ENCODE measurements at places on chromosomes 2 and 18. TPM values are rescaled to one million over a fixed set of nuclear protein-coding genes. Genes with fewer than 3 reads are reported as not detected.

DNA sequence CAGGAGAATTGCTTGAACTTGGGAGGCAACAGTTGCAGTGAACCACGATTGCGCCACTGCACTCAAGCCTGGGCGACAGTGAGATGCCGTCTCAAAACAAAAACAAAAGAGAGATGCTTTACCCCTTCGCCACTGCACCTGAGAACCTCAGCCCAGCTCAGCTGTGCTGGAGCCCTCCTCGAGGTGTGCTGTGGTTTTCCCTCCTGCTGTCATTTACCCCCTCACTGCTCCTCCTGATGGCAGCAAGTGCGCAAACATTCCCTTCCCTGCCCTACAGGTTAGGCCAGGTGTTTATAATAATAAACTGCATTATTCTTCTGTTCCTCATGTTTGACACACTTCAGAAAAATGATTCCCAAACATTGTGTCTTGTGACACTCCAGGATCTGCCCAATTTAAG is 8.4 kb downstream of the FBXO36 start:
- DNase-seq, result no peak

- DNase-seq, result no peak
These were observed 292.9 kb upstream of the CCDC68 start for GRCh38 chr18:55252053-55252675.

Gene ACADL
- total RNA-seq, result 1.3 TPM

DNA sequence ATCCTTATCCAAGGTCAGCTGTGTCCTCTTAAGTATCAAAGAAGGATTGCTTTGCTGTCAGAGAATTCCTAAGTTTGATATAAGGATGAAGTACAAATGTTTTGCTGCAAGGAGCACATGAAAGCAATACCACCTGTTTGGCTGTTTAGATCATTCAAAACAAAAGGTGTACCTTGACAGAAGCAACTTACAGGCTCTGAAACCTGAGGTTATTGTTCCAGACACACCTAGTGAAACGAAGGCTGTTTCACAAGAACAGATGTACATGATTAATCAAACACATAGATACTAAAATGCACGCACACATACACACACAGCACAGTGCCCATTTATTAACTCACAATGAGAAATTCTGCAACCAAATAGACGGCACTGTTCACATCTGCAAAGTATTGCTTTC is 166.2 kb downstream of the RBM43 start:
- DNase-seq, result no peak

GRCh38 chr2:31889044-31889443 is 121.8 kb downstream of the MEMO1 start:
- no peak for DNase-seq

- no peak for DNase-seq
These were observed 125.6 kb downstream of the NCOA1 start for GRCh38 chr2:24616616-24617015.

Gene C1GALT1C1L
- total RNA-seq, result 0.66 TPM

GRCh38 chr18:62959481-62959880 is 244.1 kb downstream of the PHLPP1 start:
- DNase-seq, result no peak

Gene ANKRD30B
- total RNA-seq, result not detected

DNA sequence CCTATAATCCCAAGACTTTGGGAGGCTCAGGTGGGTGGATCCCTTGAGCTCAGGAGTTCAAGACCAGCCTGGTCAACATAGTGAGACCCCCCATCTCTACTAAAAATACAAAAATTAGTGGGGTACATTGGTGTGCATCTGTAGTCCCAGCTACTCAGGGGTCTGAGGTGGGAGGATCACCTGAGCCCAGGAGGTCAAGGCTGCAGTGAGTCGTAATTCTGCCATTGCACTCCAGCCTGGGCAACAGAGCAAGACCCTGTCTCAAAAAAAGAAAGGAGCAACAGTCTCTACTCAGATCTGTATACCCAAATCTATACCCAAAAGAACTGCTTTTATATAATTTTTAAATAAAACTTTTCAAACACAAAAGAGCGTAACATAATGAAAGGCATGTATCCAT is 5.5 kb upstream of the HSBP1L1 start:
- no peak for DNase-seq

GRCh38 chr2:238302087-238302486 is 13.7 kb upstream of the PER2 start:
- DNase-seq, result no peak

GRCh38 chr2:136874258-136874657 is 108.9 kb downstream of the THSD7B start:
- no peak for DNase-seq

- DNase-seq, result no peak
These were observed 25.5 kb downstream of the CCDC141 start for GRCh38 chr2:179024445-179024844.

DNA sequence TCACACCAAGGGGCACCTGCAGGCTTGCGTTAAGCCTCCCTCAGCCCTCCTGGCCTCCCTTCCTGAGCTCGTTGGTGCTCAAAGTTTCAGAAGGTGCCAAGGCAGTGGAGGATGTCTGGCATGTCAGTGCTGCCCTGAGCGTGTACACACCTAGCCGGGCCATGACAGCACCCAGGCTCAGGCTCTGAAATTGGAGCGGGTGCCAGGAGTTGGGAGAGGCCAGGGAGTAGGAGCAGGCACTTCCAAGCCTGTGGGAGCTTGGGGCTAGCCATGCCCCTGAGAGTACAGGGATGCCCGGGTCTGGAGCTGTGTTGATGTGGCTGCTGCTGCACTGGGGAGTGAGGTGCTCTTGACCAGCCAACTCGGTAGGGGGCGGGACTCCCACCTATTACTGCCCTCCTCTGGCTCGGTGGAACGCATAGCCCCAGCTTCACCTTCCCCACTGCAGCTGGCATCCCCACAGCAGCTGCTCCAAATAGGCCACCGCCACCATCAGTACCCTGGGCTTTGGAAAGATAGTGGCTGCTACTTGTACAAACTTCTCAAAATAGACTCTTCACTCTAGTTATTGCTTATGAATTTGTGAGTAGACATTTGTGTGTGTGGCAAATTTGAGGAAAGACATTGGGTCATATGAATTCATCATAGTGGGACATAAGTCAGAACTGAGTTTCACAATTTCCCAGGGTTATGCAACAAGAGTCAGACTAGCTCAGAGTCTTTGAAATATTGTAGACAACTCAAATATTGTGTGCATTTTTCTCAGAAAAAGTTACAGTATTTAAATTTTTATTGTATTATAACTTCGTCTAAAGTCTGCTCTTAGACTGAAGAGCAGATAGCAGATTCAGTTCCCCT is 6.8 kb upstream of the PCARE start:
- DNase-seq, result no peak

Gene GALNT3
- 0.26 TPM for total RNA-seq

Gene FASTKD1
- 15.4 TPM for total RNA-seq

- DNase-seq, result no peak
These were observed 638.0 kb upstream of the ZEB2 start for GRCh38 chr2:145157741-145158591.

- DNase-seq, result no peak
These were observed 51.7 kb downstream of the PELI1 start for GRCh38 chr2:64092502-64092901.

GRCh38 chr2:79432731-79433146 is 80.1 kb upstream of the CTNNA2 start:
- DNase-seq, result no peak

DNA sequence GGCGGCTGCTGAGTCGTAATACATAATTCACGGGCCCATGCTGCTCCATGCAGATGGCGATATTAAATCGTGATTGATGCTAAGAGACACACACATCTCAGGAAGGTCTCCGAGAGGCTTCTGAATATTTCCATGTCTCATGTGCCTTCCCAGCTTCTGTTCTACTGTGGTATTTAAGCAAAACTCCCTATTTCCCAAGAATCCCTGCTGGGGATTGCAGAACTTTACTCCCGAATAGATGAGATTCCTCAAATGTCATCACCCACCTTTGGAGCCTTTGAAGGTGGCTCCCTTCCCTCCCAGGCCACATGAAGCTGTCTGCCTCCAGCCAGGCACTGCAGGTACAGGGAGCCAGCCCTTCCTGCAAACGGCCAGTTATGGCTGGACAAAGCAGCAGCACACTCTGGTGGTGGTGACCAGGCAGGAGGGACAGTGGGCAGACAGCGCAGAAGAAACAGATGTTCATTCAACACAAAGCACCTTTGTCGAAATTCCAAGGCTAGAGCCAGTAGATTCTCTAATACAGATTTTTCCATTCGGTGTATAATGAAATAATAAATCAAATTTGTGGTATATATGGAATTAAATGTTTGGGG is 14.1 kb downstream of the NRP2 start:
- no peak for DNase-seq

DNA sequence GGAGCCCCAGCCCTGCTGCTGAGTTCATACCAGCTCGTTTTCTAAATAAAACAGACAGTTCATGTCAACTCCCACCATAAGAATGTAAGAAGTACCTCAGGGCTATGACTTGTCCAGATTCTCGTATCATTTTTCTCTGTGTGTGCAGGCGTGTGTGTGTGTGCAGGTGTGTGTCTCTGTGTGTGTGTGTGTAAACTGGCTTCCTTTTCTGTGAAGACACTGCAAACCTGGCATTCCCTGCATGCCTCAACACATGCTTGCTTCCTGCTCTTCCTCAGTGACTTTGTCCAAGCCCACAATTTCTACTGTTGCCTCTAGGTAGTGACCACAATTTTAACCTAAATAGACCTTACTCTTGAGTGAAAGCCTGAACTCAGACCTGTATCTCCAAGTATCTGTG is 879.0 kb downstream of the SLC4A3 start:
- no peak for DNase-seq

DNA sequence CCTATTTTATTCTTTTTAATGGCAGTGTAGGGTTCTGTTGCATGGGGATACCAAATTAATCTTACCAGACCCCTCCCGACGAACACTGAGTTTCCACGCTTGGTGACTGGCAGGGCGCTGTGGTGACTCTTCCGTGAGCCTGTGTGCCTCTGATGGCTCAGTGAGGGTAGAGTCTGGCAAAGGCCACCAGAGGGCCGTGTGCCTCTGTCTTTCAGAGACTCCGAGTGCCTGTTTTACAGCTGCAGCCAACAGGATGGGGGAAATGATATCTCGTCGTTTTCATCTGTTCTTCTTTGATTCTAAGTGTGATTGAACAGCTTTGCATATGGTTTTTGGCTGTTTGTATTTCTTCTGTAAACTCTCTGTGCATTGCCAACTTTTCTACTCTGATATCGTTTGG is 99.8 kb downstream of the ZNF236 start:
- no peak for DNase-seq

Gene TEKT4
- 0.19 TPM for total RNA-seq

DNA sequence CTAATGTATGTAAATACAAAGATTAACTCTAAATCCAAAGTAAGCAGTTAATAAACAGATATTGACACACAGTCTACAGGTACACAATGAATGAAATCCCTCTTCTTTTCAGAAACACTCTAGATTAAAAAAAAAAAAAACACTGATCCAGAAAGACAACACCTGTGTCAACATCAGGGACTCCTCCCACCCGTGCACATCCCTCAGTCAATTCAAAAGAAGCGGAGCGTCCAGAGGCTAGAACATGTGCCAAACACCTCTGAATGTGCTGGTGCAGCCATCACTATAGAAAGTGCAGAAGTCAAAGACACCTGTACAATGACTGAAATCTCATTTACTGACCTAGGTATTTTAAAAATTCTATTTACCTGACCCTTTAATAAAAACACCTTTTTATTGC is 622.6 kb upstream of the ID2 start:
- no peak for DNase-seq

DNA sequence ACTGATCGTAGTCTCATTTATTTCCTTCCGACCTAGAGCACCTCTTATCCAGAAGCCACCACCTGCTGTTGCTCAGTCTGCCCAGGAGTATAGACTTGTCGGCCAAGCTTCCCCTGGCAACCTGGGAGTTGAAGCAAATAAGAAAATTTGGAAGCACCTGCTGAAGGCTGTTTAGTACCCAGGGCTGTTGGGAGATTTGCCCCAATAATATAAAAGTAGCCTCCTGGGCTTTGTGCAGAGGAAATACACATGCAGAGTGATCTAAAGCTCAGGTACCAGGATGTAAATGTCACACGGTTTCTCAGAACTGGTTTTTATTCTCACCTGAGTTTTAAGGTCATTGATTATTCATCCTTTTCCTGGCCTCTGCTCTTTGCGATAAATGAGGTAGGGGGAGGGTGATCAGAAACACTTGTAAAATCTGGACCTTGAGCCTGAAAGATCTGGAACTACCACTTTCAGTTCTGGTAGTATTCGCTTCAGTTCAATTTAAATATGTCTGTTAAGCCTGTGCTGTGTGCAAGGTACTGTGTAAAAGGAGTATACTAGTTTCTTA is 789 bp upstream of the COX7A2L start:
- no peak for DNase-seq

Gene RBKS
- total RNA-seq, result 5.8 TPM

- no peak for DNase-seq
These were observed 1.4 kb downstream of the FAM171B start for GRCh38 chr2:186695081-186695756.

DNA sequence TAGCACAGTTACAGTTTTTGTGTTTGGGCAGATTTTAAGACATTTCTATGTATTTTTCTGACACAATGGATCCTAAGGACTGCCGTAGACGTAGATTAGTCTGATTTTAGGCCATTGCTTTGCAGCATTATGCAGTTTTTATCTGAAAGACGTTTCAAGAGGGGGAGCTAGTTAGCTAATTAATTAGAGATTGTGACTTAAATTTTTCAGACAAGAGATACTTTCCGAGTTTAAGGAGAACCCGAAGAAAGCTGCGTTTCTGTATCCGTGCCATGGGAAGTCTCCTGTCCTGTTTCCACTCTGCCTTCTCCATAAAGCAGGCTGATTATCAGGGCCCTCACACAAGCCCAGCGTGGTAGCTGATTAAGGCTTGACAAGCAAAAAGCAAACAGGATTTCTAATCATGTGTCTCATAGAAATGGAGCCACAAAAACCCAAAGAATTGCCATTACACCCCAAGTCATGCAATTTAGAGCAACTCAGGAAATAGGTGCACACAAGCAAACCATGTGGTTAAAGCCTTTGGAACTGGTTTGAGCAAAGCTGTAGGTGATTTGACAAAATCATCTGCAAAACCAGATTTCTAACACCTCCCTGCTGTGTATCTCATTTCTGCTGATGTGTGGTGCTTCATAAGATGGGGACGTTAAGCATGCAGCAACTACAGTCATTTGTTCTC is 808.1 kb downstream of the RNF144A start:
- DNase-seq, result peak; percentile 50

Gene GALR1
- total RNA-seq, result 0.26 TPM

Gene FBXO48
- 0.71 TPM for total RNA-seq

GRCh38 chr18:35479911-35480586 is 17.7 kb downstream of the INO80C start:
- DNase-seq, result no peak

- DNase-seq, result no peak
These were observed 55.2 kb upstream of the FAM136A start for GRCh38 chr2:70356941-70357683.

GRCh38 chr2:170152421-170152820 is 25.5 kb upstream of the MYO3B start:
- no peak for DNase-seq

GRCh38 chr2:23657934-23658333 is 269.0 kb downstream of the ATAD2B start:
- DNase-seq, result no peak

DNA sequence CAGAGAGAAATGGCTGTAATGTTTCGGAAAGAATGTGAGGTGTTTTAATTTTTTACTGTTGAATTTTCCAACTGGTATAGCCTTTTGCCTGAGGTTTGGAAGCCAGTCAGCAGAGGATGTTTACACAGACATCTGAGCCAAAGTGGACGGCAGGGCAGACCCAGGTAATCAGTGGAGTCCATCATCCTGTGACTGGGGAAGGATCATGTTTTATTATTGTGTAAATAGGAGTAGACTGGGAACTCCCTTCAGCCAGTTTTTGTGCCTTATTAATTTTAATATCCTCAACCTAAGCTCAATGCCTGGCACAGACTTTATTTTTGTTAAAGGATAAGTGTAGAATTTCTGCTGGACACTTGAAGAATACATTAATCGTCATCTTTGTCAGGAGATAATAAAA is 142.0 kb upstream of the GAREM1 start:
- no peak for DNase-seq

Gene CASP8
- total RNA-seq, result 5.1 TPM

Measured in esophagus muscularis mucosa (tissue), 4 donors.